G401 (cell line): ENCODE measurements at places on chromosomes 13 and 19.

DNA sequence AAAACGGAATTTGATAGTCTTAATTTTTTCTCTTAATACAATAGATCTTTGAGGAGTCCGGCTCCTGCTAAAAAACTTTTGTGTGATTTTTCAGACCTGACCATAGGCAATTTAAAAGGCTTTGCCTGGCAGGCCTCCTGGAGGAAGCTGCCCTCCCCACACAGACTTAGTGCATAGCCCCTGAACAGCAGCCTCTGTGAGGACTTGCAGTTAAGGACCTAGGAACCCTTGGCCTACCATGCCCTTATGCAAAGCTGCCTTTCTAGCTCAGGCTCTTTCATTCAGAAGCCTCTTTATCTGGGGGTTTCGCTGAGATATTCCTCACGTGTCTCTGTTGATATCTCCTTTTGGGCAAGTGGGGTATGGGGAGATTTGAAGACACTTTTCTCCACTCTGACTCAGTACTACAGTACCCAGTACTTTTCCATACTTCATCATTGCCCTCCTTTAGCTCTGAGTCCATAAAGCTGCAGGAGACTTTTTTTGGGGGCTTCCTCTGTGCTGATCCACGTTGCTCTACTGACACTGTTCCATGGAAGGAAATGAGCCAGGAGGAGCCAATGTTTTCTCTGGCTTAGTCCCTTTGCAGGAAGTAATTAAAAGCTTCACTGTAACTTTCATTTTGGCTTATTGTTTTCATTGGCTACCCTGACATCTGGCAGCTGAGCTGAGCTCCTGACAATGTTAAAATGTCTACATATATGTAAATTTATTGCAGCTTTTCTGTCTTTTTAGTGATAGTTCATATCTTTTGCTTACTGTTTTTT, 283.1 kb downstream of the TDRD3 start:
- DNase-seq, result no peak

- DNase-seq, result peak; percentile 92
Observed at GRCh38 chr13:76637641-76638141, 248.5 kb downstream of the KCTD12 start.

DNA sequence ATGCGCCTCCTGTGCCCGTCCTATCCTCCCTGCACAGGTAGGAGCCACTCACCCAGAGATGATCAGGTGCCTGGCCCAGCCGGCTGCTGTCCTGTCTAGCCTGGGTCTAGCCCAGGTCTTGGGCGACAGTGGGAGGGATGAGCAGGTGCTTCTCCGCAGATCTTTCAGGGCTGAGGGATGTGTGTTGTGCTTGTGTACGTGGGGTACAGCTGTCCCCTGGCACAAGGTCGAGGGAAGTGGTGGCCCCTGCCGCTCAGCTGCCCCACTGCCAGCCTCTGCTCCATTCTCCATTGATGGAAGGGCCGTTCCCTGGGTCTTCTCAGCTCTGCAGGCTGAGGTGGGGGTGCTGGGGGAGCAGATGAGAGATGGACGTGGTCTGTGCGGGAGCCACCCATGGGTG, 13.0 kb downstream of the WTIP start:
- no peak for DNase-seq

GRCh38 chr19:52689843-52690368, 44.9 kb downstream of the ZNF611 start:
- peak; percentile 54 for DNase-seq

- DNase-seq, result peak; percentile 58
Observed at GRCh38 chr13:27481766-27482165, 31.4 kb upstream of the MTIF3 start.

DNA sequence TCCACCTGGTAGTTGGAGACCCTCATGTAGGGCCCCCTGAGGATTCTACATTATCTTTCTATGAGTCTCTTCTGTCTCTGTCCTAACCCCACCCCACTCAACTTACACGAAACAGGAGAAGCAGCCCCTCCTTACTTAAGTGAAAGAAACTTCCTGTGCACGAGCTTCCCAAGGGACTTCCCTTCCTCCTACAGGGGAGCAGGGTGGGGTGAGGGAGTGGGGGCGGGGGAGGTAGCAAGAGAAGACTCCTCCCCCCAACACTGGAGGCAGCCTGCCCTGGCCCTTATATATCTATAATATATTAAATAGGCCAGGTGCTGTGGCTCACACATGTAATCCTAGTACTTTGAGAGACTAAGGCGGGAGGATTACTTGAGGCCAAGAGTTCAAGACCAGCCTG, 5.5 kb upstream of the PDE4C start:
- peak; percentile 46 for DNase-seq

DNA sequence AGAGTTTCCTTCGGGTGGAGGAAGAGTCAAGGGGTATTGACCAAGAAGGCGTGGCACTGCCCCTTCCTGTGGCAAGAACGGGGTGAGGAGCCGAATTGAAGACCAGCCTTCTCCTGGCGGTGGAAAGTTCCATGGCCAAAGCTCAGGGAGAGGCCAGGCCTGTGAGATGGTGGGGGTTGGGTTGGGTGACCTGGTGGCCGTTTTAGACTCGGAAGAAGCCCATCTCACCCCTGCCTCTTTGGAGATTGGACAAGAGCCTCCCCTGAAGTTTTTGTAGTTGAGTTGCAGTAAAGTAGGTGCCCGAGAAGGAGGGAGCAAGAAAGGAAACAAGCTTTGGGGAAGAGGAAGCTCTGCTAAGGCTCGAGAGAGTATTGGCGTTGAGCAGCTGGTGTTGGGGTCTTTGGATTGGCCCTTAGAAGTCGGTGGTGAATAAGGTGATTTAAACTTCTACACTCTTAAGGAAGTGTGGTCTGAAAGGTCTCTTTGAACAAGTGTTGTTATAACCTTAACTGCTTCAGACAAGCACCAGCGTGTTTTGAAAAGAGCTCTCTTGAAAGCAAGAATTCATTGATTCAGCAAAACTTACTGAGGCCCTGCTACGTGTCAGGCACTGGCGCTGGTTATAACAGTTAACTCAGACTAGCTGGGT, 964 bp downstream of the SPINT2 start:
- peak; percentile 58 for DNase-seq

GRCh38 chr13:76854894-76855293, 31.3 kb downstream of the KCTD12 start:
- DNase-seq, result no peak

- peak; percentile 27 for DNase-seq
Observed at GRCh38 chr13:38685974-38686576, 802 bp upstream of the FREM2 start.

DNA sequence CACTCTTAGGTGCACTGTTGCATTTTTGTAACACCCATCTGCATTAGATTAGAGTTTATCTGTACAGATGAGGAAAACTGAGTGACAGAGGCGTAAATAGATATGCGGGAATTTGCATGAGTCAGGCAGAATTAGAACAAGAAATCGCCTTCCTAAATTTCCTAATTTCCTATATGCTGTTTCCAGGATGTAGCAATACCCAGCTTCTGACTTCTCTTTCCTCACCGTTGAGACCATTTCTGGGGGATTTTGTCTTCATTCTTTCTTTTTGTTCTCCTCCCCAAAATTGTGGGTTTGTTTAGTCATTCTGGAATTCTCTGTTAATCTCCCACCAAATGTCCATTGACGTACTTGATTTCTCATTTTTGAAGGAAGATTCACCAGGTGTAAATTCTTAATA, 10.6 kb upstream of the ZNF792 start:
- no peak for DNase-seq

GRCh38 chr13:52103386-52103785, 25.5 kb downstream of the NEK5 start:
- DNase-seq, result no peak

GRCh38 chr13:47211106-47211505, 314.3 kb upstream of the HTR2A start:
- no peak for DNase-seq

- no peak for DNase-seq
Observed at GRCh38 chr13:50686551-50686950, 156.9 kb downstream of the DLEU7 start.

GRCh38 chr19:4673216-4673615, 3.1 kb upstream of the MYDGF start:
- DNase-seq, result no peak
